ENCODE measurements at places on chromosomes 12 and 14.

DNA sequence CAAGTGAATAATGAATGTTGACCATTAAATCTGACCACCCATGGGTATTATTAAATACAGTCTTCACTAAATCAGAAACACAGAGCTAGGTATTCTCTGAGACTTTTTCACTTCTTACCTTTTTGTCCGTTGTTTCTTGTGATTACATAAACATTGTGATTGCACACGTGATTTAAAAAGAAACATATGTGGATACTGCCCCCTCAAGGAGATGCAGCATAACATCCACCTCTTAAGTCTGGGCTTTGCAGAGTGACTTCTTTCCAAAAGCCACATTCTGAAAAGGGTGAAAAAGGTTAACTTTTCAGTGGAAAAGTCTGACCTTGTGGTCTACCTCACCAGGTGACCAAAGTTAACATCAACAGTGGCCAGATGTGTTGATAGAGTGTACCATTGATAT is 185.5 kb upstream of the FAR2 start:
- no peak for DNase-seq

GRCh38 chr14:92539419-92539818 is 25.8 kb downstream of the RIN3 start:
- no peak for DNase-seq

GRCh38 chr12:53063708-53064612 is 14.1 kb downstream of the TNS2 start:
- DNase-seq, result no peak

- no peak for DNase-seq
Observed at GRCh38 chr12:44446181-44446580, 429.9 kb downstream of the NELL2 start.

- DNase-seq, result no peak
Observed at GRCh38 chr12:68631227-68631626, 20.5 kb downstream of the RAP1B start.

DNA sequence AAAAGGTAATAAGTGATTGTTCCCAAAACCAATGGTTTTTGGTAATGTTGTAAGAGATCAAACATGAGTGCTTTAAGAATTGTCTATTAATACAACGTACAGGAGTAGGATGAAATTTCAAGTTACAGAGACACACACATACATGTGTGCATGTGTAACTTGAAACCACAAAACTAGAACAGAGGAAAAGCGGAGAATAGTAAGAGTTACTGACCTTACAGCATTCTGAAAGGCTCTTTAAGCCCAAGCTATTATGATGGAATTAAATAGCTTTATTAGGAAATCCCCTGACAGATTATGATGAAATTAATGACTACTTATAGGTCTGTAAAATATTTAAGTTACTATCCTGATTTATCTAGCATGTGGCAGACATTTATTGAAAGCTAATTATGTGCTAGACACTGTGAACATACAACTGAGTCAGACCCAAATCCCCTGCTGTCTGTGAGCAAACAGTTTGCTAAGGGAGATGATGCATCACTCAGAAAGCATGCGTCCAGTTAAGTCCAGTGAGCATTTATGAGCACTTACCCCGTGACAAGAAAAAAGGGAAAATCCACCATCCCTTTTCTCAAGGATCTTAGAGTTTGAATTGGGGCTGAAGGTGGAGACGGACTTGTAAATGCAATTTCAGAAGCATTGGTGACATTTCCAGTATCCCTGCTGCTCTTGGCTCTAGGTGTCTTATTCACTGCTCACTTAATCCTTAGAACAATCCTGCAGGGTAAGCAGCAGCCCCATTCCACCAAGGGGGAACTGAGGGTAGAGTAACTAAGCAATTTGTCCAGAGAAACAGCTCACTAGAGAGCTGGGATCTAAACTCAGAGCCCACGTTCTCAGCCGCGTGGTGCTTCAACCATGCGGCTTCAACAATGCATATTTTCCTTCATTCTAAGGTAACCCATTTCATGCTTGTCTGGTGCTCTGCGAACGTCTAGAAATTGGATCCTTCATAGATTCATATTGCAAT is 117.4 kb downstream of the EML1 start:
- DNase-seq, result no peak

- peak; percentile 86 for DNase-seq
Observed at GRCh38 chr12:96399919-96400630, at the start of gene CDK17. Gene CDK17, minus strand, starts transcription at chr12:96400439. Its CDS starts 65,603 bp downstream, at chr12:96334836.

Measured in NCI-H1105 (cell line).